ENCODE measurements at places on chromosomes 4 and X. TPM values are rescaled to one million over a fixed set of nuclear protein-coding genes. Genes with fewer than 3 reads are reported as not detected.

Gene FHDC1
- total RNA-seq: 1.7 TPM

Gene FAT1
- total RNA-seq: 590 TPM

DNA sequence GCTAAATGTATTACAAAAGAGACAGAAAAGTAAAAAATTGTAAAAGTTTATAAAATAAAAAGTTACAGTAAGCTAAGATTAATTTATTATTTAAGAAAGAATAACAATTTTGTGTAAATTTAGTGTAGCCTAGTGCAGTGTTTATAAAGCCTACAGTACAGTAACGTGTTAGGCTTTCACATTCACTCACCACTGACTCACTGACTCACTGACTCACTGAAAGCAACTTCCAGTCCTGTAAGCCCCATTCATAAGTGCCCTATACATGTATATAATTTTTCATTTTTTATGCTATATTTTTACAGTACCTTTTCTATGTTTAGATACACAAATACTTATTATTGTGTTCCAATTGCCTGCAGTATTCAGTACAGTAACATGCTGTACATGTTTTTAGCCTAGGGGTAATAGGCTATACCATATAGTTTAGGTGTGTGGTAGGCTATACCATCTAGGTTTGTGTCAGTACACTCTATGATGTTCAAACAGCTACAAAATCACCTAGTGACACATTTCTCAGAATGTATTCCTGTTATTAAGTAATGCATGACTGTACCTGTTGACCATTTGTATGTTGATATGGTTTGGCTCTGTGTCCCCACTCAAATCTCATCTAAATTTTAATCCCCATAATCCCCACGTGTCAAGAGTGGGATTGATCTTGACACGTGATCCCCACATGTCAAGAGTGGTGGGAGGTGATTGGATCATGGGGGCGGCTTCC lies 57.9 kb downstream of the CFAP299 start:
- no peak for DNase-seq

- DNase-seq: no peak
Observed at GRCh38 chr4:153936121-153936520, 147.2 kb upstream of the SFRP2 start.

Gene GUCY1A1
- total RNA-seq: 0.48 TPM

GRCh38 chr4:124157396-124158083 lies 555.0 kb downstream of the ANKRD50 start:
- DNase-seq: no peak

DNA sequence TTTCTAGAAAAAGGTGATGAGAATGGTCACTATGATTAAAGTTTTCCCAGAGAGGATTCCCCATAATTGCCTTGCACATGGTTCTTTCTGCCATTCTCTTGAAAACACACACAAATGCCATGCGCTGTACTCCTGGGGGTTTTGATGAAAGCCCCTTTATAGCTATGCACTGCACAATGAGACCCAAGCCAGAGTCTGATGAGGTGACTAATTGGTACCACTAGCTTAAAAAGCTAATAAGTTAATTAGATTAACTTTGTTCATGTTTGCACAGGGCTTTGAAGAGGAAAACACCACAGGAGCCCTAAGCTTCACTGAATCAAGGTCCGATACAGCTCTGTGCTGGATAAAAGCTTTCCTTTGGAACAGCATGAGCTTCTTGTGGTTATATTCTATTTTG lies 132.2 kb downstream of the NKX6-1 start:
- DNase-seq: no peak

DNA sequence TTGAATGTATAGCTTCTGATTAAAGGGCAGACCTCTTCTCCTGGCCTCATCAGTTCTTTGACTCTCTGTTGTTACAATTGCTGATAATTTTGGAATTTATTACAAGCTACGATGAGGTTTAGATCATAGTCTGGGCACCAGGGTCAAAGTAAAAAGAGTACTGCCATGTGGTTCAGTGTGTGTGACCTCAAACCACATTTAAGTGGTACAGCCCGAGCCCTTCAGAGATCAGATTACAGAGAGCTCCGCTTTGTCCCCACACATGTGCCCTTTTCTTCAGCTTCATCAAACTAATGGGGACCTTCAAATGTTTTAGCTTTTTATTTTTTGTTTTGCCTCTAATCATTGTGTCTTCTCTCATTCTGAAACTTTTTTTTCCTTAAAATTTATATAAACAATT lies 37.1 kb downstream of the SPANXN2 start:
- no peak for DNase-seq

- DNase-seq: peak; percentile 57
Observed at GRCh38 chr4:152257601-152258066, 278.3 kb downstream of the FBXW7 start.

Gene VMA21
- 36.7 TPM for total RNA-seq

DNA sequence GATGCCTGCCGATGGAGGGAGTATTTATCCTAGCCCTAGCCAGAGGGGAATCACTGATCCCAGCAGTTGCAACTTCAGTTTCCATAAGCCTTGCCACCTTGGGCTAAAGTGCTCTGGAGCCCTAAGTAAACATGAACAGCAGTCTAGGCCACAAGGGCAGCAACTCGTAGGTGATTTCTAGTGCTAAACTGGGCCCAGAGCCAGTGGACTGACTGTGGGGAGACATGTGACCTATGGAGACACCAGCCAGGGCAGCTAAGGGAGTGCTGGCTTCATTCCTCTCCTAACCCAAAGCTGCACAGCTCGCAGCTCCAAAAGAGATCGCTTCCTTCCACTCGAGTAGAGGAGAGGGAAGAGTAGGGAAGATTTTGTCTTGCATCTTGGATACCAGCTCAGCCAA lies 120.8 kb upstream of the MAGEA10 start:
- no peak for DNase-seq

DNA sequence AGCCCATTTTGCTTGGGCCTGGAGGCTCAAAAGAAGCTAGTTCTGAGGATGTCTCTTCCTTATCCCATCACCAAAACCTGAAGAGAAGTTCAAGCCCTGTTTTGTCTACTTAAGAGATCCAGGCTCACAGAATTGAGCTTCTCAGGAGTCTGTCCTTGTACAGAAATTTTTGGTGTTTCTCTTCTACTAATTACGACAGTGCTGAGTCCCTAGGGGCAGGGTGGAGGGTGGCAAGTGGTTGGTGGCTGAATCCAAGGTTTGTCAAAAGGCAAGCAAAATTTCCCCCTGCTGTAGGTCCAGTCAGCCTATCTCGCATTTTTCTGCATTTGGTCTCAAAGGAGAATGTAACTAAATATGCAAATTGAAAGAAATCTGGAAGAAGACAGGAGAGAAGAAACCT lies 377.9 kb downstream of the SMARCA1 start:
- DNase-seq: no peak

DNA sequence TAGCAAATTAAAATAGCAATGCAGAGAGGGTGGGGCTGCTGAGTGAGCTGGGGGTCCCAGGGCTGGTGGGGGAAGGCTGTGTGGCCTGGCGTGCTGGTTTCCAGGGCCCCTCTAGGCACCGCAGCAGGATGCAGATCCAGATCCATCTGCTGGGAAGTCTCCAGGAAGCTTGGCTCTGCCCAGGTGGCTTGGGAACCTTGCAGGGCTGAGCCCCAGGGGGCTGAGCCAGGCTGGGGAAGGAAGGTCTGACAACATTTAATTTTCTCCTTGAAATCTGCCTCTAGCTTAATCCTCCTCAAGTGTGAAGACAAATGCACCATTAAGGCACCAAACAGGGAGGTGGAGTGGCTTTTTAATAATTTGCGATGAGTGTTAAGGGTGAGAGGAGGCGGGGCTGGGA lies 31.7 kb downstream of the SORCS2 start:
- DNase-seq: no peak

Gene FOXP3
- total RNA-seq: 0.09 TPM

Gene MAGEA2B
- 1.2 TPM for total RNA-seq

GRCh38 chr4:112994732-112995464 lies 54.6 kb upstream of the ANK2 start:
- DNase-seq: no peak

- DNase-seq: no peak
Observed at GRCh38 chrX:49197543-49198087, 2.4 kb downstream of the SYP start.

DNA sequence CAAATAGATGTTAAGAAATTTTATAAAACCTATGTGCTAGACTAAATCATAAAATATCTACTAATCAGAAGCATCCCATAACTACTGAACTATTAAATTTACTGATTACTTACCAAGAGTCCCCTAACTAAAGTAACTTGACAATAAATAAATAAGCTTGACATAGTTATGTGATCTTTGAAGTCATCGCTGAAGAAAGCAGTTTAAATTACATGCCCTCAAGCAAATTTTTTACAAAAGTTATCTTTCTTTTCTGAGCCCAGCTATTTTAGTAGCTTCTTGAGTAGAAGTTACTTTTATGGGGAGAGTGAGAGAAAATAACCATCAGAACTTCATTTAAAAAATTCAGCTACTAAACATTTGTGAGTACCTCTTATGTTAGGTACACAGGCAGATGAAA lies 150.9 kb upstream of the FAM241A start:
- no peak for DNase-seq

Gene MAGEE1
- total RNA-seq: 3.9 TPM

Gene PCDH7
- 40.8 TPM for total RNA-seq

Gene DDX60
- 59.5 TPM for total RNA-seq

DNA sequence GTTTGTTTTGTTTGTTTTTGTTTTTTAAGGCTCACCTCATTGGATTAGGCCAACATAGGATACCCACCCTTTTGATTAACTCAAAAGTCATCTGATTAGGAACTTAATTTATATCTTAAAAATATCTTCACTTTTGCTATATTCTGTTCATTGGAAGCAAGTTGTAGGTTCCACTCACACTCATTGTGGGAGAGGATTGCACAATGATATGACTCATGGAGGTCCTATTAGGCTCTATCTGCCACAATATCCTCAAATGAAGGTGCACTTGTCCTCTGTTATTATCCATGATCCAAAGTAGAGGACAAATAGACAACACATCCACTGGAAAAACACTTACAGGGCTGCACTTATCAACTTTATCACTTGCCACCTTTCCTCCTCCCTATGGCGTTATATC lies 60.5 kb upstream of the ADAMTS3 start:
- peak; percentile 38 for DNase-seq

DNA sequence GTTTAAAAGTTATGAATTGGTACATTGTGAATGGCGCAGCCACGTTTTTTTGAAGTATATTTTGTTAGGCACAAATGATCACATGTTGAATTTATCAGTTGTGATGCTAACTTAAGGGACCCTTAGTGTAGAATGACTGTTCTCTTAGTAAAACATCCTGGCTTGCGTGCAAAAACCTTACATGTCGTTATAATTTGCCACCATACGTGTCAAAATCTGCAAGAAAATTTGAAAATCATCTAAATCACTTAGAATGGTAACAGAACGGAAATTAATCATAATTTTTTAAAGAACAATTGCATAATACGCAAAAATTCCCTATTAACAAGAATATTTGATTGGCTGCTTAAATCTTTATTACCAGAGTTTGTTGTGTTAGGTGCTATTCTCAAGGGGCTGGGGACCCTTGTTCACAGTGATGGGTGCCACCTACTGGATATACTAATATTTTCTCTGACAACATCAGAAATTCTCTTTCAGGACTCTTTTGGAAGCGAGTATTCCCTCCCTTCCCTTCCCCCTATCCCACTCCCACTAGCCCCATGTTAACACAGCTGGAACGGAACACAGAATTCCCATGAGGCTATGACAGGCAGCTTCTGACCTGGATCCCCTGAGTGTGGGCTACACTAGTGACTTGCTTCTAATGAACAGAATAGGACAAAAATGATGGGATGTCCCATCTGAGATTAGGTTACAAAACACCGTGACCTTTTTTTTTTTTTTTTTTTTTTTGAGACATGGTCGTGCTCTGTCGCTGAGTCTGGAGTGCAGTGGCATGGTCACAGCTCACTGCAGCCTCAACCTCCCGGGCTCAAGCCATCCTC lies 71.8 kb downstream of the SUPT20HL2 start:
- peak; percentile 15 for DNase-seq

DNA sequence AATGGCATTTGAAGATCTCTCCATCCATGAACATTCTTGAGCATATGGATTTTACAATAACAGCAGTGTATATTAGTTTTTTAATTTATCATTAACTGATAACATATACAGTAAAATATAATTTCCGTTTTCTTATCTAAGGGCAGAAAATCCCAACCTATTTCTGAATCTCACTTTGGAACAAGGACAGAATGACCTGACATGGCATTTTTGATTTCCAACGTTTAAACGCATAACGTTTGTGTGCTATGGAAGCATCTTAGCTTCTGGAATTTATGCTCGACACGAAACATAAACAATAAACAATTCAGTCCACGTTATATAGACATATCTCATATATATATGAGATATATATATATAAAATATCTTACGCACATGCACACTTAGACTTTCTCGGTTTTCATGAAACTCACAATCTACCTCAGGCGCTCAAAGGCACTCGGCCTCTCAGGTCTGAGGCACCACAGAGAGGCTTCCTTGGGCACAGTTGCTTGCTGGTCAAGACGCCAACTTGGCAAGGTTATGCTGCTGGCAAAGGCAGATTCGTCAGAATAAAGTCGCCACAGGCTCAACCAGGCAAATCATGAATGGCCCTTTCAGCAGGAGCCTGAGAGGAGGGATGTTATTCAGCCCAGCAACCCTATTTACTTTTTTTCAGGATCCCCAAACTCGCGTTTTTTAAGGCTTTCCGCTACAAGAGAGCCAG lies 1.0 kb upstream of the UGT8 start:
- DNase-seq: no peak

DNA sequence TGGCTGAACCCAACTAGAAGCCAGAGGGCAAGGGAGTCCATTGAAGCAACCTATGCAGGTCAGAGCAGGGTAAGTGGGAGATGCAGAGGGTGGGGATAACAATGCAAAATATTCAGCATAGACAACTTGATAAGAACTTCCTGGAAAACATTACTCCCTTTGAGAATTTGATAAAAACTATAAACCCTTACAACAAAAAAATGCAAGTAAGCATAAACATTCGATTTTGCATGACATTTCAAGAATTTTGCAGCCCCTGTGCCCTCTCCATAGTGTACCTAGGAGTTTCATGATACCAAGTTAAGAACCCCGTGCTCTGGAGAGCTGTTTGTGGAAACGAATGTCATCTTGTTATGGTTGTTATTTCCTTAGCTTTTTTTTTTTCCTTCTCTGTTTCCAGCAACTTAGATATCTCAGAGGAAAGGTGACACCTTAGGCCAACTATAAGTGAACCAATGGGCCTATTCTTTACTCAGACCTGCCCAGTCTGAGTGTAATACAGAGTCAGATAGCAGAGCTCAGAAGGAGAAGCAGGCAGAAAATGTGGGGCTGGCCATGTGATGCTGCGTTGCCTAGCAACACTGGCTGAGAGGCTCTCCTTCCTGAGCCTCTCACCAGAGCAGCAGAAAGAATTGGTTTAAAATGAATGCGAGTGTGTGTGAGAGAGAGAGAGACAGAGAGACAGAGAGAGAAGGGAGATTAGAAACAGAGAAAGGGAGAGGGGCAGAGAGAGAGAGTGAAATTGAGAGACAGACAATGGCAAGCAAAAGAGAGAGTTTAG lies 36.7 kb upstream of the GABRQ start:
- peak; percentile 3 for DNase-seq
